ENCODE measurements at places on chromosomes 12 and 14. TPM values are rescaled to one million over a fixed set of nuclear protein-coding genes. Genes with fewer than 3 reads are reported as not detected.

- no peak for ATAC-seq
Observed at GRCh38 chr12:26017484-26018211, 59.2 kb downstream of the RASSF8 start.

DNA sequence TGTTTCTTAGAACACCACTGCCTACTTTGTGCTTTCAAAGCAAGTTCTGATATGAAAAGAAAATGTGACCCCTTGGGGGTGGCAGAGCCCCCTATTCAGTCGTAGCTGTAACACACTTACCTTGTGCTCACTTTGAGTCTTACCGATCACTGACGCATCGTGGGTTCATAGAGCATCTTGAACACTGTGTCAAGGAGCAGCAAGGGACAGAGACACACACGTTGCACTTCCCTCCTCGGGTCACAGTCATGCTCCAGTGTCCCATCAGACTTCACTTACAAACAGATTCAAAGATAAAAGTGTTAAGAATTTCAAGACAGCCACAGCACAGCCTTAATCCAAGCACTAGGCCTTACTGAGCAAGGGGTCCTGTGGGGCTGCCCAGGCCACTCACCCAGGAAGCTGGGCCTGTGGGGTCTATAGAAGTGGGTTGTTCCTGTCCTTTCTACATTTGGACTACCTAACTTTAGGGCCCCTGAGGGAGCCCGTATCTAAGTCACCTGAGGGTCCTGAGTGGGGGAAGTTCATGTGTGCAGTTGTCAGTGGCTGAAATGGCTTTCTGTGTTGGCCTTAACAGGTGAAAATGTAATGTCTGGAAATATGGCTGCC lies 75.4 kb upstream of the BDKRB2 start:
- ATAC-seq: no peak

DNA sequence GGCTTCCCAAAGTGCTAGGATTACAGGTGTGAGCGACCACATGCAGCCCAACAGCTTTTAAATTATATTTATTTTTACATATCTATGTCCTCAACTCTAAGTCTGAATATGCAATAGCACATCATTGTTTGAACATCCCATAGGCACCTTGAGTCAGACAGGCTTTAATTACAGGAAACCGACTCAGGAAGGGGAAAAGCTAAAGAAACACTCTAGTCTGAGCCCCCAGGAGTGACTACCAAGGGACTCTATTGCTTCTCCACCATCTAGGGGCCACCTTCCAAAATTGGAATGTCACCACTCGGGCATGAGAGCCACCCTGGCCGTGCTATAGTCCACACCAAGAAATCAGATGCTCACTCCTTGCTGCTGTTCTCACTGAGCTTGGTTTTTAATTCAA lies 14.0 kb upstream of the MFAP5 start:
- no peak for ATAC-seq

Gene GCH1
- 36.3 TPM for total RNA-seq

Gene VRK1
- total RNA-seq: 30.9 TPM
